Stimulated activated CD4-positive, alpha-beta T cell treated with anti-CD3 and anti-CD28 coated beads, Interleukin-12 subunit alpha, Interleukin-12 subunit beta, amount 100 ng/mL, for 24 hours (primary cell): ENCODE measurements at places on chromosomes 5 and 9.

- DNase-seq: no peak
These were observed 67.2 kb upstream of the DAP start for GRCh38 chr5:10828241-10828640.

DNA sequence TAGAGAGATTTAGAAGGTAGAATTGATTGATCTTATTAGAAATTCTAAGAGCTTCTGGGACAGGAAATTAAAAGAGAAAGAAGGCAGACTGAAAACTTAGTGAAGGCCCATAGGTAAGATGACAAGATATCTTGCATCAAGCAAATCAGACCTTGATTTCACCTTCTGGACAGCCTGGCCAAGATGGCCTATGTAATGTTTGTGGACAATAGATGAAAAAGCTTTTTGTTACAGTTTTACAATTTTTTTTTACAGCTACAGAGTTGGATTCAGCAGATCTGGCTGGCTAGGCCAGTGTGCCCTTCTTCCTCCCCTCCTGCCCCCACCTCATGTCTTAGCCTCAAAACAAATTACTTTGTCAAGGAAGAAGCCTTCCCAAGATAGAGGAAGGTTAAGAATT is 21.6 kb upstream of the HEMGN start:
- DNase-seq: no peak

GRCh38 chr5:100232736-100233135 is 302.4 kb upstream of the FAM174A start:
- DNase-seq: no peak

DNA sequence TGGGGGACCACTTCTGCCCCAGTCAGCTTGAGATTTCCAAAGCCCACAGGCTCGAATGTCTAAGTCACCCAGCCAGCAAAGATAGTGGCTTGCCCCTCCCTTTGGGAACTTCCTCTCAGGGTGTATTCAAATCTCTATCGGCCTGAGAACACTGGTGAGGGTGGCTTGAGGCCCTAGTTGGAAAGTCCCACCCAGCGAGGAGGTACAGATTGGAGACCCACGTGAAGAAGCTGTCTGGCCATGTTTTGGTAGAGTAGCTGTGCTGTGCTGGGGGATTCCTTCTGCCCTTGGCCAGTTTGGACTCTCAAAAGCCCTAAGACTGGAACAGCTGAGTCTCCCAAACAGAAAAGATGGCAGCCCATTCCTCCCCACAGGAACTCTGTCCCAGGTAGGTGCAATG is 172.7 kb upstream of the RIOK2 start:
- no peak for DNase-seq

- no peak for DNase-seq
These were observed 7.0 kb downstream of the MSX2 start for GRCh38 chr5:174731214-174732035.

- DNase-seq: no peak
These were observed 446.4 kb downstream of the ISL1 start for GRCh38 chr5:51829691-51830090.

- no peak for DNase-seq
These were observed 45.3 kb downstream of the SYK start for GRCh38 chr9:90846770-90847419.
